H1 (cell line): ENCODE measurements at places on chromosomes 4 and X. TPM values are rescaled to one million over a fixed set of nuclear protein-coding genes. Genes with fewer than 3 reads are reported as not detected.

DNA sequence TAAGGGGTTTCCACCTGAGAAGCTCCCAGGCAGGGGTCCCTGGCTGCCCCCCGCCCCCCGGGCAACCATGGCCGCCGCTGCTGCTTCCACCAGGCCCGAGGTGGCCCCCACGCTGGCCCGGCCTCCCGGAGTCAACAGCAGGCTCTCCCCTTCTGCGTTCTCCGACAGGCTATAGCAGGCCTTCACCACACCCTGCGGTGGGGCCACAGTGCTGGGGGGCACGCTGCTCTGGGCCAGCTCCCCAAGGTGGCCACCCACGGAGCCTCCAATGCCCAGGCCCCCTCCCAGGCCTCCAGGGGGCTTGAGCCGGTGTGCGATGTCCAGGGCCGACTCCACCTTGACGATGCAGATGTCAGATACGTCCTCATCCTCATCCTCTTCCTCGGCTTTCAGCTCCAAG, 72.5 kb downstream of the UBE2K start:
- H3K4me3 ChIP-seq = no peak overlapping the region
- H3K4me1 ChIP-seq = no peaks in the 10 kb centered on the region
- no peaks in the 10 kb centered on the region for H3K27me3 ChIP-seq
- no peak overlapping the region for H3K27ac ChIP-seq
- peaks cover 12% of the 10 kb centered on the region for H3K36me3 ChIP-seq

- no peaks in the 10 kb centered on the region for H3K36me3 ChIP-seq
- H3K27ac ChIP-seq = no peak overlapping the region
- no peak for DNase-seq
- no peak overlapping the region for H3K4me3 ChIP-seq
- peaks cover 18% of the 10 kb centered on the region; the same call in 1 of the 2 replicates for H3K4me1 ChIP-seq
Observed at GRCh38 chr4:125359960-125360634, 45.3 kb downstream of the FAT4 start.

DNA sequence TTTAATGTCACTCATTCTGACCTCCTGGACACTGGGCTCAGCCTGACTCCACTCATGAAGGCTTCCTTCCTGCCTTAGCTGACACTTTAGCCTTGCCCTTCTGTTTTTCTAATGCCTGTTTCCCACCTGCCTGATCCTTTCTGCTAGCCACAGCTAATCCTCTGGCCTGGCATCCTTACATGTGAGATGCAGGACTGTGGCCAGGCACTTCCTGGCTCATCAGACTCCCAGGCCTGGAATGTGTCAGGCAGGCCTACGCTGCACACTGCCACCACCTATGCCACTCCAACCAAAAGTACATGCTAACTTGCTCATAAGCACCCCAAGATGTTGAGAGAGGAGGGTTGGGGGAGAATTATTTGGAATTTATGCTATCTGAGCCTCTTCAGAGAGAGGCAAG, 138.8 kb upstream of the NALF2 start:
- DNase-seq = no peak
- H3K36me3 ChIP-seq = no peaks in the 10 kb centered on the region
- H3K4me1 ChIP-seq = no peaks in the 10 kb centered on the region
- H3K4me3 ChIP-seq = no peak overlapping the region
- H3K27ac ChIP-seq = no peak overlapping the region

- H3K27me3 ChIP-seq = no peaks in the 10 kb centered on the region
- no peak overlapping the region for H3K27ac ChIP-seq
- H3K4me3 ChIP-seq = no peak overlapping the region
- no peaks in the 10 kb centered on the region for H3K36me3 ChIP-seq
- DNase-seq = no peak
- H3K4me1 ChIP-seq = peaks cover 26% of the 10 kb centered on the region
Observed at GRCh38 chr4:87012265-87012953, 77.6 kb downstream of the AFF1 start.

- no peaks in the 10 kb centered on the region for H3K36me3 ChIP-seq
- no peak overlapping the region for H3K4me3 ChIP-seq
- H3K27ac ChIP-seq = no peak overlapping the region
- no peaks in the 10 kb centered on the region for H3K27me3 ChIP-seq
- H3K4me1 ChIP-seq = no peaks in the 10 kb centered on the region
Observed at GRCh38 chr4:102608190-102608589, 107.0 kb downstream of the NFKB1 start.

- H3K36me3 ChIP-seq = no peaks in the 10 kb centered on the region
- H3K27me3 ChIP-seq = no peaks in the 10 kb centered on the region
- H3K4me1 ChIP-seq = no peaks in the 10 kb centered on the region
Observed at GRCh38 chrX:121598356-121598755, 550.9 kb downstream of the GLUD2 start.

The GC gene
- total RNA-seq = 0.34 TPM in 1 of 2 replicates, not detected in the other

The VCX2 gene
- not detected in 2 replicates for total RNA-seq

The NWD2 gene
- not detected in 2 replicates for total RNA-seq

The DKK2 gene
- total RNA-seq = 0.13 and 0.34 TPM in 2 replicates
